ENCODE measurements at places on chromosomes 1 and 21.

DNA sequence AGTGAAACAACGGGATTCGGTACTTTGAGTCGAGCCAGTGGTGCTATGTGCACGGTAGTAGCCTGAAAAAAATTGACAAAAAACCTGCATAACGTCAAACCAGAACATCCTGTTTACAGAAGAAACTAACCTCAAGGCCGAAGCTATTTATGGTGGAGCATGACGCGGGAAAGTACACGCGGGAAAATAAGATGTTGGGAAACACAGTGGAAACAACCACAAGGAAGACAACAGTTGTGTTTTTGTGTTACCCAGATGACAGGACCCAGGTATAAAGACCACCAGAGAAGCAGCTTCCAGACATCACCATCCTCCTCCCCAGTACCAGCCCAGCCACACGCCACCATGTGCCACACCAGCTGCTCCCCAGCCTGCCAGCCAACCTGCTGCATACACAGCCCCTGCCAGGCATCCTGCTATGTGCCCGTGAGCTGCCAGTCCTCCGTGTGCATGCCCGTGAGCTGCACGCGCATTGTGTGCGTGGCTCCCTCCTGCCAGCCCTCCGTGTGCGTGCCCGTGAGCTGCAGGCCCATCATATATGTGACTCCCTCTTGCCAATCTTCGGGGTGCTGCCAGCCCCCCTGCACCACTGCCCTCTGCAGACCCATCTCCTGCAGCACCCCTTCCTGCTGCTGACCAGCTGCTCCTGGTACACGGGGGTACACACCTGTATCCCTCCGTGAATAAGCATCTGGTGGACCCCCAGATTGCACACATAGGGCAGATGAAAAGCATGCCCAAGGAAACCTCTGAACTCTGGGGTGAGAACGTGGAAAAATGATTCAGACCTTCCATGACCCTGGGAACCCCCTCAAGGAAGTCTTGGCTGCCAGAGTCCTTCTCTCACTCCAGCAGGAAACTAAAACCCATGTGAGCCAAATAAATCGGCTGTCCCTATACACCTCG lies at the start of gene KRTAP12-3:
KRTAP12-3 (plus strand) TSS at position 298 of the 906 bp plus-strand sequence; CDS start at position 346, 48 bp downstream.
- peak; percentile 73 for DNase-seq

DNA sequence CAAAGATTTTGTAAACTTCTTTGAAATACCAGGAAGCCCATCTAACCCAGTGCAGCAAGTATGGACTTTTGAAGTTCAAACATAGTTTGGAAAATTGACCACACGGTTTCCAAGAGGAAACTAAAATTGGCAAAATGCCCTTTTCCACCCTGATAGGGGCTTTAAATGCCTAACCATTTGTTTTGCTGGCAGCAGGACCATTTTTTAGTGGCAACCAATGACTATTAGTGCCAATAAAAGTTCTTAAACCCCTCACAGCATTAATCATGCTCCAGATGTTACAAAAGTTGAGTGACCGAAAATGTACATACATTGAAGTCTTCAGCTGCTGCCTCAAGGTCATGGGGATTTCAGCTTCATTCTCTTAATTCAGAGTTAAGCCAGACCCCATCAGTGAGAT lies 46.4 kb upstream of the ENAH start:
- DNase-seq, result no peak

GRCh38 chr1:104878203-104878909 lies 1128.7 kb downstream of the AMY1C start:
- DNase-seq, result no peak

GRCh38 chr1:229506633-229507032 lies 1.5 kb downstream of the NUP133 start:
- no peak for DNase-seq

- DNase-seq, result no peak
Measured at GRCh38 chr1:165960136-165960535, 132.7 kb downstream of the UCK2 start.

GRCh38 chr1:34406377-34406776 lies 229.7 kb downstream of the C1orf94 start:
- no peak for DNase-seq

DNA sequence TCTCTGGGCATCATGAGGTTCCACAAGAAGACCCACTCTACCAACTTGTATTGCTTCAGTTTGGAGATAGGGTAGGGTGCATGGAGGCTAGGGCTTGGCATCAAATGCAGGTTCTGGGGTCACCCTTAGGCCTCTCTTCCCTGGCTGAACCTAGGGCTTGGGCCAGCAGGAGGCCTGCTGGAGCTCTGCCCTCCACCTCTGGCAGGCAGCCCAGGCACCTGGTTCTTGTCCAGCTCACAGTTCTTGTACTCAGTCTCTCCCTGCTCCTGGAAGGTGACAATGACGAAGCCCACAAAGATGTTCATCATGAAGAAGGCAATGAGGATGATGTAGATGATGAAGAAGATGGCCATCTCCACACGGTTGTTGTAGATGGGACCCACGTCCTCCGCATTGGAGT lies 37.5 kb upstream of the KIF21B start:
- DNase-seq, result no peak

GRCh38 chr1:237041461-237041794 lies 556 bp upstream of the RYR2 start:
- no peak for DNase-seq

DNA sequence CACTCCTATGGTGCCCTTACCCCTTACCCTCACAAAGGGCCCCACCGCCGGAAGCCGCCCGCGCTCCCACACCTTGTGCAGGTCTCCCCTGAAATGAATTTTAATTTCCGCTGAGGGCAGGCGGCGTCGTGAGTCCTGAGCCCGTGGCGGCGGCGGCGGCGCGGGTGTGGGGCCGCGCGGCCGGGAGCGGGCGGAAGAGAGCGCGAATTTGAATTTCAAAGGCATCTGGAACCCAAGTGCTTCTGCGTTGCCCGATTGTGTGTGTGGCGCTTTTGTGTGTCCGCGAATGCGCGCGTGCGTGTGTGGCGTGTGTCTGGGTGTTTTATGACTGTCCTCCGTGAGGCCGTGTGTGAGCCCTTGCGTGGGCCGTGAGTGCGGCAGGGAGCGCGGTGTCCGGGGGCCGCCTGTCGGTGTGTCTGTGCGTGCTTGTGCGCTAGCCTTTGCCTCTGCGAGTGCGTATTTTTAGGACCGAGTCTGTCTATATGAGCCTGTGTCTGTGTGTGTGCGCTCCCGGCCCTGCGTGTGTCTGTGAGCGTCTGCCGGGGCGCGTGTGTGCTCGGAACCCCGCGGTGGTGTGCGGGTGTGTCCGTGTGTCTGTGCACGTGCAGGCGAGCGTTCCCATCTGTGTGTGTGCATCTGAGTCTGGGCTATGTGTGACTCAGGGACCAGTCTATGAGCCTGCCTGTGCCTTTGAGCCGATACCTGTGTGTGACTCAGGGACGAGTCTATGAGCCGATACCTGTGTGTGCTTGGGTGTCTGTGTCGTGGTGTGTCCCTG lies 7.9 kb upstream of the ADGRB2 start:
- peak; percentile 75 for DNase-seq

DNA sequence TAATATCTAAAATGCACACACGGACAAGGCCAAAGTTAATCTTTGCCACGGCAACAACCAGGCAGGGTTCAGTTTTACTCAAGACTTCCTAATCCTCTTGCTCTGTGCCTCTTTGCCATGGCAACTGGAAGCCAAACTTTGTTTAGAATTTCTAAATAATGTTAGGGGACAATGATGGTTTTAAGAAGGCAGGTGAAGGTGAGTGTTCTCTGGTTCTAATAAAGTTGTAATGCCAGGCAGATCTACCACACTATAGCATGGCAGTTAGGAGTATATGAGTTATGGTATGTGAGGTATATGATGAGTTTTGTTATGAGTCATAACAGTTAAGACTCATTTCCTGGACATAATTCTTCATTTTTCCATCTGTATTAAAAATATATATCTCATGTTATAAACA lies 2.7 kb downstream of the PTPRC start:
- DNase-seq, result peak; percentile 89

DNA sequence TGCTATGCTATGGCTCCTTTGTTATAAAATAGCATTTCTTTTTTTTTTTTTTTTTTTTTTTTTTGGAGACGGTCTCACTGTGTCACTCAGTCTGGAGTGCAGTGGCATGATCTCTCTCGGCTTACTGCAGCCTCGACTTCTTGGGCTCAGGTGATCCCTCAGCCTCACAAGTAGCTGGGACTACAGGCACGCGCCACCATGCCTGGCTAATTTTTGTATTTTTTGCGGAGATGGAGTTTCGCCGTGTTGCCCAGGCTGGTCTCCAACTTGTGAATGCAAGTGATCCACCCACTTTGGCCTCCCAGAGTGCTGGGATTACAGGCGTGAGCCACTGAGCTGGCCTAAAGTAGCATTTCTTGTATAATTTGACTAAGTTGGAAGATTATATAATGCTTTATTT lies 10.8 kb downstream of the CAMTA1 start:
- DNase-seq, result no peak

- no peak for DNase-seq
Measured at GRCh38 chr1:87394513-87394912, 65.8 kb downstream of the LMO4 start.

- no peak for DNase-seq
Measured at GRCh38 chr1:79777481-79778219, 771.1 kb upstream of the ADGRL4 start.

DNA sequence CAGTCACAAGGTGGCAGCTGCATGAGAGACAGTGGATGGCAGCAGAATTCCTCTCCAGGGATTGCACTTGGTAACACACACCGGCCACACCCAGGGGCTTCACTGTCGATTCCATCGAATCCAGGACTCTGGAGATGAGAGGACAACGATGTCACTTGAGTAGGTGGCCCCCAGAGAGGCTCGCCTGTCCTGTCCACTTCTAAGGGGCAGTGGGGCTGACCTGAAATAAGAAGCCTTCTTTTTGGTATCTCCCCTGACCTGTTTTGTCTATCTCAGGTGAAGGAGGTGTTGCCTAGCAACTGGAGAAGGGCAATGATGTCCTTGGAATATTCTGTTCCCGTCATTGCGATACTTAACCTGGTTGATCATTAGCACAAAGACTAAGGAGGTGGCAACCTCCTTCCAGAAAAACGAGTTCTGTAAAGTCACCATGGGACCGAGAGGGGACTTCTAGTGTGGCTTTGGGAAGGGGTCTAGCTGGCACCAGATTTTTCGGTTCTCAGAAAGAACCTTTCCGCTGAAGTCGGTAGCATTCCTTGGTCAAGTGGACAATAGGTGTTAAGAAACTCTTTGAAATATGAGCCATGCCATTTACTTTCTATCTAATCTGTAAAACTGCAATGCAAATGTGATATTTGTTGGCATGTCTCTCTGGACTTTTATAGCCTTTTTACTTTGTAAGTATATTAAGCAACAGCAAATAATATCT lies 85.2 kb upstream of the TMPRSS2 start:
- no peak for DNase-seq

DNA sequence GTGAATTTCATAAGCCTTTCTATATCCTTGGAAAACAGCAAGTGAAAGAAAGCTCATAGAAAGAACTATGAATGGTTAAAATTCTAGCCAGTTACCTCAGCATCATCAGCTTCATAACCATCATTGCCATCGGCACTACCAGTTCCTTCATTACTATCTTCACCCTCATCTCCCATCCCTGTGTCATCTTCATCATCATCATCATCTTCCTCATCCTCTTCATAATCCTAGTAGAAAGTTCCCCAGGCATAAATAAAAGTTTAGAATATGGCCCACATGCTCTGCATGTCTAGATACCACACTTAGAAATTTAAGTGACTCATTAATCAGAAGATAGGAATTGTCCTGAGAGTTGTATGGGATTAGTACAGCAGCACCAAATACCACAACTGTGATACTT lies 49.0 kb downstream of the TPR start:
- no peak for DNase-seq

DNA sequence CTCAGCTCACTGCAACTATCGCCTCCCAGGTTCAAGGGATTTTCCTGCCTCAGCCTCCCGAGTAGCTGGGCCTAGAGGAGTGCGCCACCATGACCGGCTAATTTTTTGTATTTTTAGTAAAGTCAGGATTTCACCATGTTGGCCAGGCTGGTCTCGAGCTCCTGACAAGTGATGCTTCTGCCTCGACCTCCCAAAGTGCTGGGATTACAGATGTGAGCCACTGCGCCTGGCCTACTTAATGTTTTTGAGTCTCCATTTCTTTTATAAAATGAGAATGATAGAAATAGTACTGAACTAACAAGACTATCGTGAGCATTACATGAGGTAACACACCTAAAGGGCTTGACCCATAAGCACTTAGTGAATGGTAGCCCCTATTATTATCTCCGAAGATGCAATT lies 21.4 kb downstream of the NUAK2 start:
- no peak for DNase-seq

DNA sequence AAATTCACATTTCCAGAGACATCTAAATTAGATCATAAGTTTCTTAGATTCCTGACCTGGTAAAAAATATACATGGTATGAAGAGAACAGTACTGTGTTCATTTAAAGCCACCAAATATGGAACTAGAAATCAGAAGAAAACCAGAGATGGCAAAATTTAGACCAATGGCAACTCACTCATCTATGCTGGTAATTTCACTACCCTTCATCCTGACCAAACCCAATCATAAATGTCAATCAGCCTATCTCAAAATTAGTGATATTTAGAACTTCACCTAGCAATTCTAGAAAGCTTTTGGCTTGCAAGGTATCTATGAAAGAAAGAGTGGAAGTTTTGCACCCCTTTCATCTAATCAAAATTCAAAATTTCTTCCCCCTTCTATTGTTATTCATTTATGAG lies 107.7 kb downstream of the NIBAN1 start:
- no peak for DNase-seq

- DNase-seq, result no peak
Measured at GRCh38 chr1:204356997-204357396, 2.7 kb downstream of the PLEKHA6 start.

- no peak for DNase-seq
Measured at GRCh38 chr21:33071770-33072306, 1.9 kb downstream of the OLIG1 start.

Measured in CD4-positive, alpha-beta T cell treated with Interleukin-4 for 4 hours (primary cell).